Femur (tissue), 1 donor: ENCODE measurements at places on chromosomes 13 and 19.

DNA sequence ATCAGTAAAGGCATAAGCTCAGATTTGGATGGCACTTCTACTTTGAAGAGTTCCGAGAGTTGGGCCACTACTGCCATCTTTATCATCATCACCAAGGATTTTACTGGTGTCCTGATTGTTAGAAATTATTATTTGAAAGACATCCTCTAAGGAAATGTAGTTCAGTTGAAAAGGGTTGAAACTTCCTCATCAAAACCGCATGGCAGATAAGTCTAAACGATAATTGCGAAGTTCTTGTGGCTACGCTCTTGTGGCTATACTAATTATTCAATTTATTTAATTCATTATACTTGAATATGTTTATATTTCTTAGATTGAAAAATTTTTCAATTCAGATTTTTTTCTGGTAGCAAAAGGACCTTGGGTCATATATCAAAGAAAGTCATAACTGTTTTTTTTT lies 22.4 kb downstream of the TNFRSF19 start:
- DNase-seq, result no peak

GRCh38 chr13:26518451-26518959 lies 39.0 kb upstream of the WASF3 start:
- DNase-seq, result no peak

GRCh38 chr13:108980237-108980636 lies 350.8 kb downstream of the MYO16 start:
- no peak for DNase-seq

DNA sequence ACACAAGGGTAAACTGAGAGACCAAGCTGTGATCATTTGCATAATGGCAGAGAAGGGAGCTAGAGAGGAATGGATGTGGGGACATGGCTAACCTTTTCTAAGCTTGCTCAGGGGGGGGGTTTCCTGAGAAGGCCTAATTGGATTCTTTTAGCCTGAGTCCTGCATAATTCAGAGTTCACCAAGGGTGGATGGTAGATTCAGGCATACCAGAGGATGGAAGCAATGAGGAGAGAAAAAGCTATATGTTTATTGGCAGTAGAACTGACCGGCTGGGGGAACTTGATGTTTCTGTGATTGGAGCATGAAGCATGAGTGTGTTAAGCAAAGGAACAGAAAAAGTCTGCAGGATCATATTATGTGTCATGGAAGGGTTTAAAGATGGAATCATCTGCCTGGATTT lies 65.9 kb upstream of the KLF12 start:
- DNase-seq, result no peak

- no peak for DNase-seq
These were observed 23.8 kb upstream of the C13orf42 start for GRCh38 chr13:51134763-51135365.

- DNase-seq, result no peak
These were observed 30.0 kb downstream of the CSNK1G2 start for GRCh38 chr19:1970806-1971502.

GRCh38 chr13:75016225-75016624 lies 465.7 kb downstream of the TBC1D4 start:
- DNase-seq, result no peak

- DNase-seq, result peak; percentile 83
These were observed 16.6 kb upstream of the LRP3 start for GRCh38 chr19:33177417-33177979.

DNA sequence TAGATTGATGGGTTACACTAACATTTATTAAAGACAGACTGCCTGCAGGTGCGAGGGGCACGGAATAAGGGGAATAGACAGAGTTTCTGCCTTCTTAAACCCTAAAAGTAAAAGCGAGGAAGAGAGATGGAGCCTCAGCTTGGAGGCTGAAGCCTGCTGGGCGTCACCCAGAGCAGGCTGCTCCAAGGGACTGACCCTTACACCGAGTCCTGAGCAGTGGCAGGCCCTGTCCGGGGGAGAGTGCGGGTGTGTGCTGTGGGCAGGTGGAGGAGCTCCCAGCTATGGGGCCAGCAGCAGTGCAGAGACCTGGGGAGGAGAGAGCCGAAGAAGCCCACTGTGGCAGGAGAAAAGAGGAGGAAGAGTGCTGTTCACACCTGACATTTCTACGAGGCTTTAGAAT lies 86.4 kb downstream of the SOX1 start:
- no peak for DNase-seq

GRCh38 chr19:31304831-31305312 lies 44.4 kb downstream of the TSHZ3 start:
- DNase-seq, result no peak

DNA sequence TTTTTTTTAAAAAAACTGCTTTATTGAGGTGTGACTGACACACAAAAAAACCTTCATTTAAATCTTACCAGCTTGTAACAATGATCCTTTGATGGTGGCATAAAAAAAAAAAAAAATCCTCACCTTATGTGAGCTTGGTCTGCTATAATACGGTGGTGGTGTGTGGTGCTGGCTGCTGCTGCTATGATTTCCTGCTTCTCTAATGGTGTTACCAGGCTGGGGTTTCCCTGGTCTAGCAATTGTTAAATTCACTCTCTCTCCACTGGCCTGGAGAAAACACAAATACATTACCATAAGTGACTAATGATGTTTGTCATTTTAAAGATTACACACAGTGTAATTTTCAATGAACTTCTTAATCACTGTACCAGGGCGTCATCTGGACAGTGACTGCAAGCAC lies 60.6 kb downstream of the LNX2 start:
- no peak for DNase-seq
